AG09319 (cell line): ENCODE measurements at places on chromosomes 1 and 21.
A peak's percentile ranks its signal among the peaks of the same experiment; 100 is the strongest.

GRCh38 chr1:15786581-15786980 is 20.9 kb downstream of the UQCRHL start:
- DNase-seq: no peak

GRCh38 chr1:18336801-18337200 is 143.9 kb upstream of the KLHDC7A start:
- no peak for DNase-seq

DNA sequence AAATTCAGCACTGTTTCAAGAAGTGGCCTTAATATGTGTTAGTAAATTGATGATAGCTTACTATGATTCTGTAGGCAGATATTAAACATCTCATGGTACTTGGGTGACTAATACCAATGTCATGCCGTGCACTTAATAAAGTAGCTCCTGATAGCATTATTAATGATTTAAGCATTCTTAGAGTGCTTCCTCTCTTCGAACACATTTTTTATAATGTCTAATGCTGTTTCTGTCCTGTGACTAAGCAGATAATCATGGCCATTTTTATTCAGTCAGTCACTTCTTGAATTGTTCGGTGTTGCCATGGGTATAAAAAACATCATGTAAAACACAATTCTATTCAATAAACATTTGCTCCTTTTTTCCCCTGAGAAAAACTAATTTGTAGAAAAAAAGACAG is 804.6 kb upstream of the ADGRL4 start:
- no peak for DNase-seq

GRCh38 chr1:234553240-234554188 is 56.5 kb downstream of the IRF2BP2 start:
- DNase-seq: peak; percentile 79

- DNase-seq: no peak
Measured at GRCh38 chr1:10686404-10687040, 109.9 kb downstream of the CASZ1 start.

DNA sequence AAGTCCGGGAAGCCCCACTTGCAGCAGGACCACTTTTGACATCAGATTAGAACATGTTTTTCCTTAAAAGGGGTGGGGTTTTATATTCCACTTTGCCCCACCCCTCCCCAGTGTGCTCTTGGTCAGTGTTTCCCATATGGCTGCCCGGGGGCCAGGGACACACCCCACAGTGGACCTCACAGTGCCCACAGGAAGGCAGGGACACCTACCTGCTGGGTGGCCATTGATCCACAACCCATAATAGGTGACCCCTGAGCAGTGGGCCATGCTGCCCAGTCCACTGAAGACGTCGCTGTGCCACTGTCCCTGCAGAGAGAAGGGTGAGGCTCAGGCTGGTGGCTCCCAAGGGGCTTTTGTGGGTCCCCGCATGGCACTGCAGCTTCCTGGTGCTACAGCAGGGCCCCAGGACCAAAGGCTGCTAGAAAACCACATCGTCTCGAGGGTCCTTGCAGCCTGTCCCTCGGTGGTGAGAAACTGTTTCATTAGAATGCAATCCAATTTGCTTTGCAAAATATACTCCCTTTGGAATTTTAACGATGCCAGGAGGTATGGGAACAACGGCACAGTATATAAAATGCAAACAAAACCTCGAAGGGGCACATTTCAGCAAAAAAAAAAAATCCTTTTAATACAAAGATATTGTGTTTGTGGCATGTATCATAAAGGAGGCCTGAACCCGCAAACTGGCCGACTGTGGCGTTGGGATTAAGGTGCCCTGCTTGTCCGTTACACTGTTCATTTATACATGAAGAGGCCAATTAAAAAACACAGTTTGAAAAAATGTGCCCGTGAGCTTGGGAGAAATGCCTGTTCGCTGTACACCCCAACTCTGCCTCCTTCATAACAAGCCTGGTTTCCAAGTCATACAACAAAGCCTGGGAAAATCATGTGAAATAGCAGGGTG is 16.9 kb downstream of the MORN1 start:
- DNase-seq: no peak
